ENCODE measurements at places on chromosomes 12 and 14.

DNA sequence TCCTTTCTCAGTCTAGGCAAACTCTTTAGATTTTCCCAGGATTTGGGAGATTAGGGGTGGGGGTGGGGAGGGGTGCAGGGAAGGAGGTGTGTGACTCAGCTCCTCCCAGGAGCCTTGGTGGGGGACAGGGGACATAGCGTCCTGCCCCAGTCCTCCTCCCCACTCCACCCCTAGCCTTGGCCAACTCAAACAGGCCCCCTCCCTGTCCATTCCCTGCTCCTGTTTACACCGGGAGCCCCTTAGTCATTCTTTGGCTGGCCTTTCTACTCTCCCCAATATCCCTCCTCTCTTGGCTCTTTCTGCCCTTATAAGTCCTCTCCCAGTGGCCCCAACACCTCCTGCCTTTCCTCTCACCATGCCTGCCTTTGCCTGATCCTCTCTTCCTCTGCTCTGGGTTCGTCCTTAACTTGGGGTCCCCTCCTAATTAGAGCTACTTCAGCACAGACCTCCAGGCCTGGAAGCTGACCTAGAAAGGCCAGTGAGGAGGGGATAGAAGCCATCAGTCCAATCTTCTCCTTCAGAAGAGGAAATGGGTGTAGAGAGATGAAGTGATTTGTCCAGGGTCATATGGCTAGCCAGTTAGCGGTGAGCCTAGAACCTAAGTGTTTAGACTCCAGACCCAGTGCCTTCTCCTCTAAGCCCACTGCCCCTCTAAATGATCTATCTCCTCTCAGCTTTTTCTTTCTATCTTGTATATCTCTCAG, 2.3 kb upstream of the ITGA5 start:
- no peak for DNase-seq

GRCh38 chr12:119788786-119789185, 88.3 kb downstream of the CIT start:
- peak; percentile 50 for DNase-seq

GRCh38 chr12:111715279-111715678, 29.4 kb downstream of the ACAD10 start:
- no peak for DNase-seq

- DNase-seq: no peak
Measured at GRCh38 chr14:50798048-50798421, 32.9 kb downstream of the NIN start.

GRCh38 chr14:64891173-64891838, 11.6 kb upstream of the SPTB start:
- no peak for DNase-seq

GRCh38 chr14:101480747-101481530, 80.4 kb upstream of the DIO3 start:
- DNase-seq: no peak

GRCh38 chr12:111197376-111197944, 171.4 kb downstream of the PHETA1 start:
- no peak for DNase-seq

DNA sequence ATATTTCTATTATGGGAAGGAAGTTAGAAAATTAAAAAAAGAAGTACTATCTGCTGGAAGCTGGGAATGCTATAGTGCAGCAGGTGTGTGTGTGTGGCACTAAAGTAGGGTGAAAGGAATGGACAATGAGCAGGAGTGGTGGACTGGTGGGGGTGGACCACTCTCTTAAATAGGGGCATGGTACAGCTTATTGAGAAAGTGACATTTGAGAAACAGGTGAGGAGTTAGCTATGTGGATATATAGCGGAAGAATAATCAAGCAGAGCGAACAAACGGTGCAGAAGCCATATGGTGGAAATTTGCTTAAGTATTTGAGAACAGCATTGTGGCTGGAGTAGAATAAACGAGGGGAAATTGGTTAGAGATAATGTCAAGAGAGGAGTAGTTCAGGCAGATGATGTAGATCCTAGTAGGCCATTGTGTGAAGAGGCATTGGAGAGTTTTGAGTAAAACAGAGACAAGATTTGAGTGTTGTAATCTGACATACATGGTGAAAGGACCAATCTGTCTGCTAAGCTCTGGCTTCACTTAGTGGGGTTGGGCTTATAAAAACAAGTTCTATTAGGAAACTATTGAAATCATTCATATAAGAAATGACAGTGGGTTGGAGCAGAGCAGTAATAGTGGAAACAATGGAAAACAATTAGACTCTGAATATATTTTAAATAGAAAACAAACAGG, 149.2 kb upstream of the SYT10 start:
- DNase-seq: no peak

DNA sequence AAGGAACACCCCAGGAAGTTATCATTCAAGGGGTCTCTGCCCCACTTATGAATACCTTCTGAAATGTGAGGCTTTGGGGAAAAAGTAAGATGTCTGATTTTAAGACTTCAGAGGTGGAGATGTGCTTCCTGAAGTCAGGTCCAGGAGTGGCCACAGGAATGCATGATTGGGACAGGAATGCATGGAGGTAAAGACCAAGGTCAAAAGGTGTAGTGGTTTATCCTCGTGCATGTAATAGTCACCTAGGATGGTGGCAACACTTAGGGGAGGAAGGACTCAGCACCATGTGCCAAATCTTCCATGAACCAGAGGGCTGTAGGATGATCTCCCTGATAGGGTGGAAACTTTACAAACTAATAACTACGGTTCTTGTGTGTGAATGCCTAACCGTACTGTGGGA, 217.3 kb downstream of the C12orf75 start:
- no peak for DNase-seq

- DNase-seq: no peak
Measured at GRCh38 chr12:49619286-49619685, 4.1 kb upstream of the PRPF40B start.

GRCh38 chr12:57765698-57766463, 997 bp downstream of the CYP27B1 start:
- no peak for DNase-seq

DNA sequence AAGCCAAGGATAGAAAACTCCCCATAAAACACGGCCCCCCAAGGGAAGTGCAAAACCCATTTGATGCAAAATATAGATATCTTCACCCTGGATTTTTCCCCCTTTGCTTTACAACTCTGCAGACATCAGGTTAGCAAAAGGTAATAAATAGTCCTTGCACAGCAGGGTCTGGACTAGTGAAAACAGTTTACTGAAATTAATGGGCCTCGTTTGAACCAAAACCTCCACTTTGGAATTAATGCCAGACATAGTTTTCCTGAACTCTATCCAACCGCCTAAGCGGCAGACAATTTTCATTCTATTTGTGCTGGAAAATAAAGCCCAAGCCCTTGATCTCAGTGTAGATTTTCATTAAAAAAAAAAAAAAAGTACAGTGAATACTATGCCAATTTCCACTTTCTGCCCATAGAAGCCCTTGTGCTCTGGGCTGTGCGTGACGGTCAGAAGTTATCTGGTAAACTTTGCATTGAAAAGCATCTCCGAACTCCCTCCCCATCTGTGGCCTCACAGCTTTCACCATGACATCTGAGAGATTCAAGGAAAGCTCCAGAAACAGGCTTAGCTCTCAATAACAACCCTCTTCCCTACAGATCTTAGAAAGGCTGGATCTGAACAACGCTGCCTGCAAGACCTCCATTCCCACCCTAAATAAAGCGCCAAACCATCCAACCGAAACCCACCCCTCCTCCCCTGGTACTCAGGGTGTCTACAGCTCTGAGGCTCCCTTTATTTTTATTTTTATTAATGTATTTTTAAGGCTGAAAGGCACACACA, 11.0 kb upstream of the IRF2BPL start:
- no peak for DNase-seq

GRCh38 chr14:104441275-104442106, 138.1 kb upstream of the C14orf180 start:
- peak; percentile 10 for DNase-seq
